ENCODE measurements at places on chromosomes 5 and 9.
A peak's percentile ranks its signal among the peaks of the same experiment; 100 is the strongest.

DNA sequence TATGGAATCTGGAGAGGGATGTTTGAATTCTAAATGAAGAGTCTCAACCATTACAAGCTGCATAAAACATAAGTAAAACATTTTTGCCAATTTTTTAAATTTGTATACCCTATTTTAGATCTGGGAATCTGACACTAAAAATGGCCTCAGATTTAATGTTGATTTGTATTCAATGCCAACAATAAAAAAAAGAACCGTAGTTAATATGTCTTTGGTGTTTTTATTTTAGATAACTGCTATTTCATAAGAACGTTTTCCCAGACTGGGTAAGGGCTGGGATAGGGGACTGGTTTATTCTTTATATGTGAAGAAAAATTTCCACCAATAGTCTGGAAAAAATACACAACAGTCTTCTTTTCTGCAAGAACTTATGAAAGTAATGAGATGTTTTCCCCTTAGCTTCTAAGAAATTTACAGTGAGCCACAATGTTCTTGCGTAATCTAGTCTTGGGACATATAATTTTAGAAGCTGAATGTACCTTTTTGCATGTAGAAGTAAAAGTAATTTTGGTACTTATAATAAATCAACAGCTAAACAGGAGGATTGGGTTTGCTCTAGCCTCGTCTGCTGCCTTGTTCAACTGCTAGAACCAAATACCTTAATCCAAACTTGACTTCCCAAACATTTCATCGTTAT, 244.6 kb upstream of the EFNA5 start:
- DNase-seq, result peak; percentile 35

DNA sequence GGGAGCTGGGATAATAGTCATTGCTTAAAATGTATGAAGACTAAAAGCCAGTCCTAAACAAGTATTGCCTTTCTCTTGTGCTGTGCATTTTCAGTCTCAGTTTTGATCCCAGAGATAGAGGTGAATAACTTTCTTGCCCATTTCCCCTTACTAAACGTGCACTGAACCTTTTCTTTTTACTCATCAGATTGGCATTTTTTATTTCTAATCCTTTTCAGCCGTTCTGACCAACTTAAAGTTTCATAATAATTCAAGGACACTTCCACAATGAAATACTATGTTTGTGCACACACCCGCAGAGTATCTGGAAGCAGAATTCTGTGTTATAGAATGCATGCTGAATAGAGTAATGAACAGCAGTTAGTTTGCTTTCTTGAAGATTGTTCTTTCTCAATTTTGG, 343.6 kb downstream of the LRRC70 start:
- DNase-seq, result no peak

DNA sequence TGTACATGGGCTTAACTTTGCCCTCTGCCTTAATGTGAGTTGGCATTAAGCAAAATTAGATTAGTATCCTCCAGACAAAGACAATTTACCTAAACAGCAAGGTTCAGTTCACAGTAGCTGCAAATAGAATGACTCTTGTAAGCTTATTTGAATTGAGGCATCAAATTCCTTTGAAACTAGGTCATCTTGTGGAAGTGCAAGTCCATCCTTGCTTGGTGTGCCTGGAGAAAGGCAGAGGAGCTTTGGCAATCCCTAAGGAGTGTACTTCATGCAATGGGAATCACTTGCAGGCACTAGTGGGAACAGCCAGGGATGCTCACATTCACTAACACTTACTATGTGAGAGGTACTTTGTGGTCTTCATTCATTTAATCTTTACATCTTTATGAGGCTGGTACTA, 118.3 kb downstream of the DRD1 start:
- DNase-seq, result no peak

DNA sequence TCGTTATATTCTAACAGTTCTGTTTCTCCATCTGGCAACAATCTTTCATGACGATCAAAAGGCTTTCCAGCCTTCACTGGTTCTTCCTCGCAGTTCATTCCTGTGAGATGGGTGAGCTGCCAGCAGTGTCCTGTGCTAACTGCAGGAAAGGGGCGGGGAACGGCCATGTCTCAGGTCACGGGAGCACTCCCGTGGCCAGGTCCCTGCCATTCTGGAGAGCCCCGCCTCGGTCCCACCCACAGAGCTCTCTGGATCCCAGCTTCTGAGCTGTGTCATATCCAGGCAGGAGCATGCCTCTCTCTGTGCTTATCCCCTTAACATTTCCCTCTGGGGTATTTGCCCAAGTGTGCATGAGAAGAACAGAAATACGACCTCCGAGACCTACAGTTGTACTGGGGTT, 297.8 kb upstream of the IRX2 start:
- no peak for DNase-seq

DNA sequence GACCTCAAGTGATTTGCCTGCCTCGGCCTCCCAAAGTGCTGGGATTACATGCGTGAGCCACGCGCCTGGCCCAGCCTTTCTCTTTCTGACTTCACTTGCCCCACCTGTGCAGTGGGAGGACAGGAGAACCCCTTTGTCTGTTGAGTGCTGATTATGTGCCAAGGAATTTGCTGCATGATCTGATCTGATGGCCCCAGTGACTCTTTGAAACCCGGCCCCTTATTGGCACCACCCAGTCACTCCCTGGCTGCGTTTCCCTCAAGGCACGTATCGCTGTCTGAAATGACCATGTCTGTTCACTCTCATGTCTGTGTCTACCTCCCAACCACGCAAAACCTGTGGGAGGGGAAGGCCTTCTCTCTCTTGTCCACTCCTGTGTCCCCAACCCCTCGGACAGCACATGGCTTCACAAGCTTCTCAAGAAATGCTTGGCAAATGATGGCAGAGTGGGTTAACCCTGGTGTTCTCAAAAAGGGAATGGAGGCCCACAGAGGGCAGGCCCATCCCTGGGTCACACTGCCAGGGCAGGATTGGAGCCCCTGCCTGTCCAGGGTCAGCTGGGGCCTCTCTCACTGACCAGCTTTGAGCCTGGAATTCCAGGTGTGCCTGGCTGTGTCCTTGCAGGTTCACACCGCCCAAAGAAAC, 21.9 kb downstream of the NEK6 start:
- DNase-seq, result no peak

GRCh38 chr5:177295924-177296323, 7.6 kb downstream of the RAB24 start:
- peak; percentile 59 for DNase-seq

- DNase-seq, result peak; percentile 23
Measured at GRCh38 chr9:35526087-35526801, 36.3 kb downstream of the RUSC2 start.

- no peak for DNase-seq
Measured at GRCh38 chr5:81631124-81631523, 119.8 kb downstream of the SSBP2 start.

DNA sequence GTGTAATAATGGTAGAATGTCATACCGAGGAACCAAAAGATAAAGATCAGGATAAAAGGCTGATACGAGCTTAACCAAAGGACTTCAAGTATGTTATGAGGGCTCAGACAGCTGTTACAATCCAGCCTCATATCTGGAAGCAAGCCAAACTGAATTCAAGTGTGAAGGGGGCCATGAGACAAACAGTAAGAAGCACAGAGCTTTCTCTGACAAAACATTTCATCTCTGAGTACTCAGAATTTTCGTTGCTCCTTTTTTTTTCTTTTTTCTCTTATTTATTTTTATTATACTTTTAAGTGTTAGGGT, 52.9 kb upstream of the CD180 start:
- no peak for DNase-seq
